Eye (tissue), 1 donor: ENCODE measurements at places on chromosomes 7 and 10.

GRCh38 chr7:94649450-94649849 is 6.5 kb downstream of the SGCE start:
- no peak for DNase-seq

GRCh38 chr7:116552602-116553001 is 27.8 kb downstream of the CAV1 start:
- DNase-seq: no peak

GRCh38 chr7:22480523-22481075 is 19.4 kb downstream of the STEAP1B start:
- peak; percentile 20 for DNase-seq

DNA sequence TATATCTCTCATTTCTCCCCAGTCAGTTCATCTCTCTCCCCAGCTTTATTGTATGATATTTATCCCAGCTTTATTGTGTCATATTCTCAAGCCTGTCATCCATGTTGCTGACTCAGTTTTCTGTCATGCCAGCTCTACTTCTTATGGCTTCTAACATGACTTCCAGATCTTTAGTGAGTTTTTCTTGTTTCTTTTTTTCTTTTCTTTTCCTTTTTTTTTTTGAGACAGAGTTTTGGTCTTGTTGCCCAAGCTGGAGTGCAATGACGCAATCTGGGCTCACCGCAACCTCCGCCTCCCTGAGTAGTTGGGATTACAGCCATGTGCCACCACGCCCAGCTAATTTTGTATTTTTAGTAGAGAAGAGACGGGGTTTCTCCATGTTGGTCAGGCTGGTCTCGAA is 28.7 kb upstream of the CALU start:
- no peak for DNase-seq

- DNase-seq: no peak
Observed at GRCh38 chr10:1736972-1737221, 428 bp downstream of the ADARB2 start.

GRCh38 chr7:46220066-46220630 is 299.1 kb upstream of the IGFBP3 start:
- no peak for DNase-seq

- no peak for DNase-seq
Observed at GRCh38 chr7:127776776-127777386, 124.9 kb downstream of the SND1 start.

DNA sequence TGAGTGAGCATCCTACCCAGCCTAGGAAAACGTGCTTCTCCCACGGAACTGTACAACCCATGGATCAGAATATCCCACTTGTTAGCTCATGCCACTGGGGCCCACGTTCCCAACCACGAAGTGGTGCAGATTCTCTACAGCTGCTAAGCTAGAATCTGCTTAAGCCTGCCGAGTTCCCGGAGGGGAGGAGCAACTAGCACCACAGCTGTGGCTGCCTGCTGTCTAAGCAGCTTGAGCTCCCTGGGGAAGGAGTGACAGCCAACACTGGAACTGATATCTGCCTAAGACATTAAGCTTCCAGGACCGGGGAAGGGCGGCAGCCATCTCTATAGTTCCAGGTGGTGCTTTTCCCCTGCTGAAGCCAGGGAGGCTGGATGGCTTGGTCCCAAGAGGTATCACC is 334.7 kb upstream of the CHRM2 start:
- DNase-seq: peak; percentile 18

GRCh38 chr7:102991077-102991539 is 78.3 kb downstream of the LRRC17 start:
- no peak for DNase-seq

GRCh38 chr10:24541239-24541753 is 182.4 kb downstream of the ARHGAP21 start:
- DNase-seq: no peak

DNA sequence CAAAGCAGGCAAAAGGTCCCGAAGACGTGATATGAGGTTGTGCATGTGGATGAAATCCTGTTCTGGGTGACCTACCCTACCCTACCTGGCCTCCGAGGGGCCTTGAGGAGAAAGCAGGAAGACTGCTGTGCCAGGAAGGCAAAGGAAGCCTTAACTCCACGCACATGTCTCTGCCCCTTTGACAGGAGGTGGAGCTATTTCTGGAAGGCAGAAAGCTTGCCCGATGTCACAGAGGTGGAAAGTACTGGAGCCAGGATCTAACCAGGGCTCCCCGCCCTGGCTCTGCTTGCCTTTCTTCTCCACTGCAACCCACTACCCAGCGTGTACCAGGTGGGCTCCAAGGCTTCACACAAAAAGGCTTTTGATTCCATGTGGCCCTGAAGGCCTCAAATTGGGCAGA is 66.4 kb upstream of the DDC start:
- DNase-seq: no peak

GRCh38 chr7:84792231-84792893 is 394.5 kb downstream of the SEMA3D start:
- no peak for DNase-seq

- DNase-seq: peak; percentile 56
Observed at GRCh38 chr7:30771880-30772425, 736 bp downstream of the MINDY4 start.
